ENCODE measurements at places on chromosomes 5 and 9. TPM values are rescaled to one million over a fixed set of nuclear protein-coding genes. Genes with fewer than 3 reads are reported as not detected.

OSMR gene
- total RNA-seq: 69.0 TPM

ADAMTS2 gene
- total RNA-seq: 17.4 TPM

JAK2 gene
- total RNA-seq: 25.8 TPM

ARL14EPL gene
- total RNA-seq: not detected

FGF1 gene
- 2.0 TPM for total RNA-seq

TAF11L11 gene
- not detected for total RNA-seq

NIPAL4 gene
- 12.0 TPM for total RNA-seq

RASGRF2 gene
- 8.8 TPM for total RNA-seq

C6 gene
- total RNA-seq: 2.0 TPM

PLPP7 gene
- total RNA-seq: 11.8 TPM

FRMPD1 gene
- total RNA-seq: 0.98 TPM

SERF1B gene
- total RNA-seq: 30.7 TPM

CAVIN4 gene
- total RNA-seq: 0.49 TPM

DBH gene
- 12.0 TPM for total RNA-seq

CORO2A gene
- 17.4 TPM for total RNA-seq

PCDHA13 gene
- not detected for total RNA-seq

PTGDS gene
- total RNA-seq: 301 TPM

PFDN1 gene
- 94.8 TPM for total RNA-seq

PCDHGA6 gene
- 6.4 TPM for total RNA-seq

NUTM2G gene
- not detected for total RNA-seq

NAIF1 gene
- 13.3 TPM for total RNA-seq

WDR55 gene
- 19.9 TPM for total RNA-seq

CDX1 gene
- total RNA-seq: not detected

ANKRD20A1 gene
- total RNA-seq: 18.2 TPM

PCDH12 gene
- 3.2 TPM for total RNA-seq

TLR4 gene
- total RNA-seq: 9.3 TPM

CDHR2 gene
- total RNA-seq: not detected

ORM2 gene
- not detected for total RNA-seq

RMI1 gene
- 2.9 TPM for total RNA-seq

NRG2 gene
- total RNA-seq: 5.2 TPM

ENTREP1 gene
- 12.5 TPM for total RNA-seq

Measured in vagina (tissue), 2 donors.